ENCODE measurements at places on chromosomes 2 and 18.

GRCh38 chr2:33268246-33268831 is 208.1 kb upstream of the RASGRP3 start:
- DNase-seq, result no peak

- DNase-seq, result no peak
Measured at GRCh38 chr18:61459896-61460648, 126.8 kb downstream of the CDH20 start.

DNA sequence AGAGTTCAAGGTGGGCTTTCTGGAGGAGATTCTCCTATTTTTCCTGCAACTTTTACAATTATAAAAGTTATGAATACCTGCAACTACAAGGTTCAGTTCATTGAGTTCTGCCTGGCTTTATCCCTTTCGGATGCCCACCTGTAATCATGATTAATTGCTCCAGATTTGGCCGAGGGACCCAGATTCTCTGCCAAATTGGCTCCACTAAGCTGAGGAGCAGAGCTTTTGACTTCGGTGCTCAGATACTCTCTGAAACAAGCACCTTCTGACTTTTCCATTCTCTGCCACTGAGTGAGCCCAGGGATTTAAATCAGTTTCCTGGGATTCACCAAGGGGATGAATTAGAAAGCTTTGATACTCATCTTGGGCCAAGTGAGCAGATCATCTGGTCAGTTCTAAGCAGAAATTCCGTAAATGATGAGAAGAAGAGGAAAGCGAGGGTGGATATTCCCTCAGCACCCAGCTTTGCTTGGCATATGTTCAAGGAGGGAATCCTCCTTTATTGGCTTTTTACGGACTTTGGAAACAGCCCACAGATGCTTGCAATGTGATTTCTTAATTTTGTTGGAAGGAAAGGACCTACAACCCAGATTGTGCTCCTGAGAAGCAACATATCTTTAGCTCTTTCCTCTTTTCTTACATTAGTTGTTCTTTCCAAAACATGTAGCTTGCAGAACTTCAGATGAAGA is 179.2 kb downstream of the SETBP1 start:
- no peak for DNase-seq

- DNase-seq, result no peak
Measured at GRCh38 chr18:77124452-77124922, 8.1 kb downstream of the MBP start.

DNA sequence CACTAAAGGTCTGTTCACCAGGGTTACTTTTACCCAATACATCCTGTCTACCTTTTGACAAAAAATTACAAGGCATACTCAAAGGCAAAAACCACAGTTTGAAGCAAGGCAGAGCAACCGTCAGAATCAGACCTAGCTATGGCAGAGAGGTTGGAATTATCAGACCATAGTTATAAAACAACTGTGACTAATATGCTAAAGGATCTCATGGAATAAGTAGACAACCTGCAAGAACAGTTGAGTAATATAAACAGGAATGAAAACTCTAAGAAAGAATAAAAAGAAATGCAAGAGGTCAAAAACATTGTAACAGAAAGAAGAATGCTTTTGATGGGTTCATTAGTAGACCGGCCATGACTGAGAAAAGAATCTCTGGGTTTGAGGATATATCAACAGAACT is 318.8 kb upstream of the KCNH7 start:
- DNase-seq, result no peak

All from NCI-H187 (cell line).